ENCODE measurements at places on chromosomes 11 and 22. TPM values are rescaled to one million over a fixed set of nuclear protein-coding genes. Genes with fewer than 3 reads are reported as not detected.

DNA sequence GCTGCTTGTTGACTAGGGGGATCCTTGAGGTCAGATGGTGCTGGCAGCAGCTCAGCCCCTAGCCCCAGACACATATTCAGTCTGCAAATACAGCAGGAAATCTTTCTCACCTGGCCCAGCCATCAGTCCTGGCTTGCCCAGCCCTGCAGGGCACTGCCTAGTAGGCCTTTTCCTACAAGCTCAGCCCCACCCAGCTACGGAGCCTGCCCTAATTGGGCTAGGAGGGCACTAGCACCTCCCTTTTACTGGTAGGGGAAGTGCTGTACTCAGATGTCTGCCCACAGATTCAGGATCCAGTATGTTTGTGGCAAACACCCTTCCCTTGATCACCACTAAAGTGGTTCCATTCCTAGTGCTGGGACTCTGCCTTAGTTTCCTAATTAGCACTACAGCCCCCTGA is 257.1 kb upstream of the CADM1 start:
- DNase-seq, result no peak

The TMEM191C gene
- polyA plus RNA-seq, result 1.0 TPM

- no peak for DNase-seq
These were observed 11.5 kb upstream of the TRIM68 start for GRCh38 chr11:4619514-4619913.

- no peak for DNase-seq
These were observed 116.9 kb upstream of the SNX19 start for GRCh38 chr11:131033151-131033651.

GRCh38 chr11:8488395-8488794 is 105.6 kb downstream of the STK33 start:
- DNase-seq, result no peak

DNA sequence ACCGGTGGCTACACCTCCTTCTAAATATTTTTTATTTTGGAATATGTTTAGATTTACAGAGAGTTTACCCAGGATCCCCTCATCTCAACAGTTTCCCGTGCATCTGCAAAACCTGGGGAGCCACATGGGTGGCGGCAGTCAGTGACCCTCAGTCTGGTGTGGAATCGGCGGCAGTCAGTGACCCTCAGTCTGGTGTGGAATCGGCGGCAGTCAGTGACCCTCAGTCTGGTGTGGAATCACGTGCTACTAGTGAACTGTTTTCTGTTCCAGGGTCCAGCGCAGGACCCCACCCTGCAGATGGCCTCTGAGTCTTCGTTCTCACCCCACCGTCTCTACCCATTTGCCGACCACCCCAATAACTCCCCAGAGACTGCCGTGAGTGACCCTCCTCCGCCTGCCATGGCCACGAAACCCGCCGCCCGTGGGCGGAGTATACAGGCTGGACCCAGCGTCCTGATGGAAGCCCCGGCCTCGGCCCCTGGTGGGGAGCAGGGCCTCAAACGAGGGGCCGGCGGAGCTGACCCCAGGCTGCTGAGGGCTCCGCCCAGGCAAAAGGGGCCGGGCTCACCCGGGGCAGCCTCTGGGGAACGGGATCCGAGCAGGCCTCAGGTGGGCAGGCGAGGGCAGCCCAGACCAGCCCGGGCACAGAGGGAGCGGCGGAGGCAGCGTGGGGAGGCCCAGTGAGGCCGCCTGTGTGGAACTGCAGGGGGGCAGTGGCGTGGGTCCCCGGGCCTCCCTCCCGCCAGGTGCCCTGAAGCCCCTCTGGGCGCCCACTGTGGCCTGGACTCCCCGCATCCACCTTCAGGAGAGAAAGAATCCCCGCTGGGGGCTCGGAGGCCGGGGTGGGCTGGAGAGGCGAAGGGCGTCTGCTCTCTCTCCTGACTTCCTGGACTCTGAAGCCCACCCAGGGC is 2.5 kb downstream of the IL17REL start:
- peak; percentile 6 for DNase-seq

GRCh38 chr11:117095284-117096161 is 2.7 kb downstream of the SIK3 start:
- no peak for DNase-seq

The RAB36 gene
- polyA plus RNA-seq, result 0.66 TPM

- peak; percentile 24 for DNase-seq
These were observed 9.0 kb upstream of the VPREB1 start for GRCh38 chr22:22235558-22235957.

DNA sequence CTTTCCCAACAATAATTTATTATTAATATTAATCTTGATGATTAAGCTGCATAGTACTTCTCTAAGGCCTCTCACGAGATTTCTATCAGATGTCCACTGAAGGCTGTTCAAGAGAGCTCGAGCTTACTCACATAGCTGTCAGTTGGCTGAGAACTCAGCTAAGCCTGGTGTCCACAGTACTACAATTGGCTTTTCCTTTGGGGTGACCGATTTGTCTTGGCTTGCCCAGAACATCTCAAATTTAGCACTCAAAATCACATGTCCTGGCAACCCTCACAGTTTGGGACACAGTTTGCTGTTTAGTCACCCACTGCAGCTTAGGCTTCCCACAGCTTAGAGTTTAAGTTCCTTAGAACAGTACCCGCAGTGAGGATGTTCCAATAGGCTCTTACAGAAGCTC is 96.5 kb downstream of the LUZP2 start:
- DNase-seq, result no peak

GRCh38 chr11:108286370-108286769 is 63.5 kb downstream of the ATM start:
- DNase-seq, result peak; percentile 17

DNA sequence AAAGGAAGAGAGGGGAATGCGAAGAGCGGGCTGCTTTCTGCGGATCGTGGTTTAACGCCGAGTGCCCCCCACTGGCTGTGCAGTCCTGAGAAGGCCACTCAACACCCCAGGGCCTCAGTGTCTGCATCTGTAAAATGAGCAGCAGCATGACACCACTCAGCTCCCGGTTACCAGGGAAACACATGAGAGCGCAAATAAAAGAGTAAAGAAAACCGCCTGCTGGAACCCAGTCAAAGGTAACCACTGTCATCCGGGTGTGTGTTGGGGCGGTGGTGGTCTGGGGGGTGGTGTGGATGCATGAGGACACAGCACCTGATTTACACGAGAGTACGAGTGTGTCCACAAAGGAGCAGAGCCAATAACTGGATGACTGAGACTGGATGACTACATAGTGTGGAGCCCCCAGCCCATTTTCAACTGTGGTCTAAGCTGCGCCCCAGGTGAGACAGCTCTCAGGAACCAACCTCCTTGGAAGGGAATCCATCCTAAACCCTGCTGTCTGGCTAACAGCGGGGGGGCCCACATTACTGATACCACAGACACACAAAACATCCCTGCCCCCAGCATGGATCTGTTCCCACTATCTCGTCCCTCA is 5.7 kb downstream of the CELSR1 start:
- DNase-seq, result no peak

DNA sequence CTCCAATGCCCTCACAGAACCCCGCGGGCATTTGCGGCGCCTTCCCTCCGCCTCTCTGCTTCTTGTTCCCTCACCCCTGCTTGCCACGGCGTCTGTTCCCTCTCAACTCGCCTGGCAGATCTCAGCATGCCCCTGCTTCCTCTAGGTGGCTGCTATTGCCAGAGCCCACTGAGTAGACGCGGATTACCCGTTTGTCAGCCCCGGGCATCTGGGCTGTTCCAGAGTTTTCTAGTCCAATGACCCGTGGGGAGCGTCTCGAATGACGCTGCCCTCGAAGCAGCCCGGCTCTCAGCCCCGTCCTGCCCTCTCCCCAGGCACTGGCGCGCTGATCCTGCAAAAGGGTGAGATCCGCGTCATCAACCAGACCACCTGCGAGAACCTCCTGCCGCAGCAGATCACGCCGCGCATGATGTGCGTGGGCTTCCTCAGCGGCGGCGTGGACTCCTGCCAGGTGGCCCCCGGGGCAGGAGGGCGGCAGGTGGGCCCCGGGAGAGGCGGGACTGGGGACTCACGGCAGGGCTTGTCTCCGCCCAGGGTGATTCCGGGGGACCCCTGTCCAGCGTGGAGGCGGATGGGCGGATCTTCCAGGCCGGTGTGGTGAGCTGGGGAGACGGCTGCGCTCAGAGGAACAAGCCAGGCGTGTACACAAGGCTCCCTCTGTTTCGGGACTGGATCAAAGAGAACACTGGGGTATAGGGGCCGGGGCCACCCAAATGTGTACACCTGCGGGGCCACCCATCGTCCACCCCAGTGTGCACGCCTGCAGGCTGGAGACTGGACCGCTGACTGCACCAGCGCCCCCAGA is 49.7 kb downstream of the ST14 start:
- DNase-seq, result no peak

- no peak for DNase-seq
These were observed 15.0 kb upstream of the BBS1 start for GRCh38 chr11:66495401-66495854.

GRCh38 chr22:21938906-21939305 is 13.7 kb downstream of the PPM1F start:
- no peak for DNase-seq

- DNase-seq, result no peak
These were observed 3.4 kb downstream of the BSX start for GRCh38 chr11:122978299-122978620.

DNA sequence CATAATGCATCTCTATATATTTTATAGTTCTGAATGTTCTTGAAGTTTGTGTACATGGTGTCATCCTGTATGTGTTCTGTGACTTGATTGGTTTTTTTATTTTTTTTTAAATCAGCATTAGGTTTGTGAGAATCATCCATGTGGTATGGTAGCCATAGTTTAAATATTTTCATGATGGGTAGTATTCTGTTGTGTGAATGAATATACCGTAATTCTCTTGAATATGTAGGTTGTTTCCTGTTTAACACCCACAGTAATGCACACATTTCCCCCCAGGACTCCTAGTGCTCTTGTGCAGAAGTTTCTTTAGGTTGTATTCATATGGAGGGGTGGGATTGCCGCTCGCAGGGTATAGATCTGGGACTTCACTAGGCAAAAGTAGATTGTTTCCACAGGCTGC is 2.0 kb downstream of the PACS1 start:
- DNase-seq, result no peak

The DBX1 gene
- 0.15 TPM for polyA plus RNA-seq

GRCh38 chr11:40291329-40291728 is 1168.1 kb downstream of the LRRC4C start:
- no peak for DNase-seq

GRCh38 chr11:132054822-132055221 is 684.4 kb downstream of the NTM start:
- no peak for DNase-seq

DNA sequence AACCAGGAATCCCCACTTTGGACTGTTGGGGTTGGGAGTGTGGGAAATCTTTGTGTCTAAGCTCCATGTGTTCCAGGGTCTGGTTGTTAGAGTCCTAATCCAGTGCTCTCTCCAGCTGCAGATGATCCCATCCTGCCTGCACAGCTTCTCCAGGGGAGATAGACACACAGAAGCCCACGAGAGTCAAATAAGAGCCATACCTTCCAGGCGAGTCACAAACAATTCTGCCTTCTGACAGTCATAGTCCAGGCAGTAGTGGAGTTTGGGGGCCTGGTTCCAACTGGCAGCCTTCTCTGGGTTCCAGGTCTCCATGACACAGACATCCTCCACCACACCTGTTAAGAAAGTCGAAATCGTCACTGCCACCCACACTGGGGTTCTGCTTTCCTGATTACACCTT is 32.1 kb downstream of the SYT13 start:
- no peak for DNase-seq

The FADS2 gene
- polyA plus RNA-seq, result 0.06 TPM

The RIN1 gene
- polyA plus RNA-seq, result 3.7 TPM

The CRACR2B gene
- polyA plus RNA-seq, result 0.18 TPM

DNA sequence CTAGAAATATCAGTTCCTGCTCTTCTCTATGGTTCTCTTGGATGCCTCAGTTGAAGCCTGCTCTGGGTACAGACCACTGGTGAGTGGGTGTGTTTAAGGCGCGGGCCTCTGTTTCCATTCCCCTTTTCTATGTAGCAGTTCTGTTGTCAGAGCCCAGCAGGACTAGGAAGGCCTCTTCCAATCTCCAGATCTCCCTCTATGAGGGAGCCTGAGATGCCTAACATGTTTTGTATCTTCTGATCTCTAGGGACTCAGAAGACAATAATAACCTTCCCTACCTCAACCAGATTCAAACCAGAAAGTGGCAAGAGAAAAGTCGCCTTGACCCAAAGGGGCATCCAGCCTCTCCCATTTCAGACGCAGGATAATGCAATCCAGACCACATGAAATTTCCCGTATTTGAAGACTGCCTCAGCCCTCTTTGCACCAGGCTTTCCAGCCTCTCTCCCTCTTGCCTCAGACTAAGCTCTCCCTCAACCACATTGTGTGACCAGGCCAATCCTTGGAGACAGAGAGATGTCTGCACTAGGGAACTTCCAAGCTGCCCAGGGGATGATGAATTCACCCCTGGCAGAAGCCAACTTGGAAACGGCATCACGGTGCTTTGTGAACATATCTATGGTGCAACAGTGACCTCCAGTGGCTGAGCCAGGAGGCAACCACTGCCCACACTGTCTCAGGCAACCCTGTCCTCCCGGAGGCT is 150.1 kb upstream of the UBASH3B start:
- peak; percentile 8 for DNase-seq

- DNase-seq, result no peak
These were observed 33.5 kb downstream of the GAB4 start for GRCh38 chr22:16974298-16975084.

All from naive thymus-derived CD8-positive, alpha-beta T cell (primary cell).